ENCODE measurements at places on chromosomes 13 and 19.

- DNase-seq, result no peak
Measured at GRCh38 chr13:20400774-20401173, 124.9 kb downstream of the CRYL1 start.

GRCh38 chr13:106873810-106874209 lies 305.9 kb upstream of the ARGLU1 start:
- DNase-seq, result no peak

DNA sequence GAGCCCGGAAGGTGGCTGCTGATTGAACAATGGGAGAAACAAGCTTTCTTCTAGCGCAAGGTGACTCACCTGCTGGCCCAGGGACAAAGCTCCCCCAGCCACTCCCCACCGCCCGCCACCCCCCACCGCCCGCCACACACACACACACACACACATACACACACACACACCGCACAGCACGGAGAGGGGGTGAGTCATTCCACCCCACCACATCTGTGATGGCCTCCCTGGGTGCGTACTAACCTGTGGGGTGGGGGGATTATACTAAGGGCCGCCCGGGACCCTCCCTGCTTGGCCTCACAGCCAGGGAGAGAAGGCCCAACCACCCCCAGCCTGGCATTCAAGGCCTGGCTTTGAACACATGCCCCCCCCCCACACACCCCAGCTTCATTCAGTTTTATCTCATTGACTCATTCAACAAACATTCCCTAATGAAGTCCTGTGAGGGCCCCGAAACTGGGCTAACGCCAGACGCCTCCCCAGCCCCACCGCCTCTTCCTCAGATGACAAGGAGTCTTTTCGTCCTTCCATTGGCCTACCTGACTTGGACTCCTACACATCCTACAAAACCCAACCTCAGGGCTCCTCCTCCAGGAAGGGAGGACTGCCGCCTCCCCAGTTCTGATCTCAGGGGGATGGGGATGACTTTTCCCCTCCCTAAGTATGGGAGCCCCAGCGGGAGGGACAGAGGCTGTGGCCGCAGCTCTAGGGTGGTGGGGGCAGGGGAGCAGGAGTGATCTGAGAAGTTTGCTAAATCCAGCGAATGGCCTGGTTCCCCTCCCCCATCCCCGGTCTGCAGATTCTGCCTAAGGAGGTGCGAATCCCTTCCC lies 5.8 kb upstream of the ONECUT3 start:
- DNase-seq, result peak; percentile 63

DNA sequence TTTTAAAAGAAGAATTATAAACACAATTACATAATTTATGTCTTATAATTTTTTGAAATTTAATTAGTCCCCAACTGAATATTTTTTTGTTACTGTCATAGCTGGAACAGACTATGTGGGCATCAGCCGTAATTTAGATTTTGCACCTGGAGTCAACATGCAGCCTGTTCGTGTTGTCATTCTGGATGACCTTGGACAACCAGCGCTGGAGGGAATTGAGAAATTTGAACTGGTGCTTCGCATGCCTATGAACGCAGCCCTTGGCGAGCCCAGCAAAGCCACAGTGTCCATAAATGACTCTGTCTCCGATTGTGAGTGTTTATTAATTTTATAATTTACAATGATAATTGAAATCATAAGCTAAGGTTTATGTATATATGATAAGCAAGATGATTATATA lies 142.3 kb downstream of the STOML3 start:
- no peak for DNase-seq

GRCh38 chr13:47671776-47672175 lies 329.3 kb downstream of the SUCLA2 start:
- DNase-seq, result no peak

- peak; percentile 34 for DNase-seq
Measured at GRCh38 chr13:107864543-107865317, 350.6 kb downstream of the LIG4 start.

GRCh38 chr13:79533781-79534400 lies 52.9 kb downstream of the NDFIP2 start:
- no peak for DNase-seq

DNA sequence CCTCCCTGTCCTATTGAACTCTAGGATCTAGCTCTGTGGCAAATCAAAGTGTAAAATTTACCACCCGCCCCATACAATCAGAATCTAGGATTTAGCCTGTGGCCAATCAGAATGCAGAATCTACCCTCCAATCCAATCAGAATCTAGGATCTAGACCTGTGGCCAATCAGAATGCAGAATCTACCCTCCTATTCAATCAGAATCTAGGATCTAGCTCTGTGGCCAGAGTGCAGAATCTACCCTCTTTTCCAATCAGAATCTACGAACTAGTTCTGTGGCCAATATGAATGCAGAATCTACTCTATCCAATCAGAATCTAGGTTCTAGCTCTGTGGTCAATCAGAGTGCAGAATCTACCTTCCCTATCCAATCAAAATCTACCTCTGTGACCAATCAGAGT lies 25.8 kb downstream of the PRKD2 start:
- no peak for DNase-seq

DNA sequence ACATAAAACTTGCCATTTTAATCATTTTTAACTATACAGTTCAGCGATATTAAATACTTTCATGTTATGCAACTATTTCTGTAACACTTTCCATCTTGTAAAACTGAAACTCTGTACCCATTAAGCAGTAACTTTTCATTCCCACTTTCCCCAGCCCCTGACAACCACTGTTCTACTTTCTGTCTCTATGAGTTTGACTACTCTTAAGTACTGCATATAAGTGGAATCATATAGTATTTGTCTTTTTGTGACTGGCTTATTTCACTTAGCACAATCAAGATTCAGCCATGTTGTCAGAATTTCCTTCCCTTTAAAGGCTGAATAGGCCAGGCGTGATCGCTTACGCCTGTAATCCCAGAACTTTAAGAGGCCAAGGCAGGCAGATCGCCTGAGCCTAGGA lies 56.2 kb downstream of the ARHGAP35 start:
- no peak for DNase-seq

DNA sequence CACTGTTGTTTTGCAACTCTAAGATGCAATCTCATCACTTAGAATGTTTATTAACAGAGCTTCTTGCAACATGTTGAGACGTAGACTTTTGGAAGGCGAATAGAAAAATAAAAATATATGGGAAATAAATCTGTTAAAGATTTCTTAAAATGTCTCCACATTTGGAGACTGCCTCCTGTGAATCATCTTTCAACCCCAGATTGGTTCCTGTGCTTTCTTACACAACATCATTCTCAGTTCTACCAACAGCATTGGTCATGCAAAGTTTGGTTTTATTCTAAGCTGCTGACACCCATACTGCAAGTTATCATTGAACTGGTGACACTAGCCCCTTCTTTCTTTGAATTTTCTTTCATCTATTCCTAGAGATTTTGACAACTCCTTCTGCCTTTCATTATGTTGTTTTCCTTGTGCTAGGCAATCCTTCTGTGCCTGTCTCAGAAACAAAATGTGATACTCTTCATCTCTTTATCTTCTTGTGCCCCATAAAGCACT lies 1.6 kb upstream of the IGFL3 start:
- no peak for DNase-seq

- no peak for DNase-seq
Measured at GRCh38 chr13:34594507-34594906, 347.6 kb upstream of the NBEA start.

- no peak for DNase-seq
Measured at GRCh38 chr19:2970201-2970835, 7.0 kb upstream of the TLE6 start.

- no peak for DNase-seq
Measured at GRCh38 chr19:39951686-39952085, 17.3 kb upstream of the FCGBP start.

DNA sequence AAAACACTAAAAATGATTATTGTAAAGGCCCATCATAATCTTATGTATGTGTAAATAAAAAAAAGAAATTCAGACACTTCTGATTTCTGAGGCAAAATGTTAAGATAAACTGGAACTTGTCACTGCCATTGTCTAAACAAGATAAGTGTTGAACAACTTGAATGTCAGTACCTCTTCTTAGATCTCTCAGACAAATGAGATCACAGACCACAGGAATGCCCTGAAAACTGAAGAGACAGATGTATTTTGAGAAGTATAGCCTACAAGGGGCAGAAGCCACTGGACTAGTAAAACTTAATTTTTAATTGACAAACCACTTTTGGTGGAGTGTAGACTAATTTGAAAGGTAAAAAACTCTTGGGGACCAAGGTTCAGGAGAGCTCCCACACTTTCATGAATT lies 375.5 kb upstream of the SLITRK5 start:
- DNase-seq, result no peak

- no peak for DNase-seq
Measured at GRCh38 chr13:23477101-23477500, 43.6 kb upstream of the SACS start.

GRCh38 chr19:46021531-46022041 lies 1.3 kb downstream of the PGLYRP1 start:
- DNase-seq, result peak; percentile 47

- DNase-seq, result no peak
Measured at GRCh38 chr13:107734891-107735625, 480.3 kb downstream of the LIG4 start.

DNA sequence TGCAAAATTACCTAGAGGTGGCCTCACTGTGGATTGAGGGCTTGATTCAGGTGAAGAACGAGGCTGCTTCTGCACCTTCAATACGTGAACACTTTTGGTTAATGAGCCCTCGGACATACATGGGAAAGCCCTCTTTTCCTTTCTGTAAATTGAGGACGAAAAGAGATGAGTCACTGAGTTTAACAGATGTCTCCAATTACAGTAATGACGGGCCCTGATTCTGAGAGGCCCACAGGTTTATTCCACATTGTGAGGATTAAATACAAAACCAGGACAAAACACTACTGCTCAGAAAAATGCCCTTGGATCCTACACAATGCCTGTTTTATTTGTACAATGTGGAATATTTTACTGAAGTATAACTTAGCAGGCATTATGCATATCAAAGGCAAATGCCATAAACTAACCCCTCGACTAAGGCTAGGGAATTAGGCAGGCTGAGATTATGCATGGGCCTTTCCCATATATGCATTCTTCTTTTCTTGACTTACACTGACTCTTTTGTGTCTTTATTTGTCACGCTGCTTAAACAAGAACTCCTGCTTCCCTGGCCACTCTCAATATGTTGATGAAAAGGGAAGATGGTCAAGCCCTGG lies 819.9 kb downstream of the OLFM4 start:
- no peak for DNase-seq
